HS-27A (cell line): ENCODE measurements at places on chromosomes 3 and 15.
A peak's percentile ranks its signal among the peaks of the same experiment; 100 is the strongest.

DNA sequence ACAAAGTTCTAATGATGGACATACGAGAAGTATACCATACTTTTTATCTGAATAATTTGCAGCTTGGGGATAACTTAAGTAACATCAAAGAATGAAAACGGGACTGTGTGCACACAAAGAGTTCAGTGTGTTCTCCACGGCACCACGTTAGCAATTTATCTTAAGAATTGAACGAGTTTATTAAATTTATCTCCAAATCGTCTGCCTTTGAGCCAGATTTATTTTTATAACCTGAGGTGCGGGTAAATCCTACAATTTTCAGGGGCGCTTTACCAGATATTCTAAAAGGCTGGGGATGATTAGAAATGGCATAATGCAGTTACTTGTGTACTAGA is 3.5 kb downstream of the CHD2 start:
- DNase-seq: no peak

DNA sequence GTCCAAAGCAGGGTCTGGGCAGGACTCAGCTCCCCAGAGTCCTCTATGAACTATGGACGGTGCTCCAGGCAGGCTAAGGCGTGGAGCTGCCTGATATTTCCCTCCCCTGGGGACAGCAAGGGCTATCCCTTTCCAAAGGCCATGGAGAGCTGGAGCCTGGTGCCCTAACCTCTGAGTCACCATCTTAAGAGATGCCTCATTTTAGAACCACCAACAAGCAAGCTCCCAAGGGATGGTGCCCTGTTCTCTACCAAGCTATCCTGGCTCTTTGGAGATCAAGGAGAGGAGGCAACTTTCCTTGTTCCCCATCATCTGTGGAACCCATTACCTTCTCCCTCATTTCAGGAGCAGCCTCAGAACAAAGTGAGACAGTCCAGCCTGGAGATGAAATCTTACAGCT is 15.7 kb downstream of the STARD5 start:
- no peak for DNase-seq

- no peak for DNase-seq
These were observed 781.1 kb downstream of the TUSC7 start for GRCh38 chr3:117490716-117491115.

- DNase-seq: peak; percentile 63
These were observed 97.8 kb upstream of the AKAP13 start for GRCh38 chr15:85282504-85283115.

DNA sequence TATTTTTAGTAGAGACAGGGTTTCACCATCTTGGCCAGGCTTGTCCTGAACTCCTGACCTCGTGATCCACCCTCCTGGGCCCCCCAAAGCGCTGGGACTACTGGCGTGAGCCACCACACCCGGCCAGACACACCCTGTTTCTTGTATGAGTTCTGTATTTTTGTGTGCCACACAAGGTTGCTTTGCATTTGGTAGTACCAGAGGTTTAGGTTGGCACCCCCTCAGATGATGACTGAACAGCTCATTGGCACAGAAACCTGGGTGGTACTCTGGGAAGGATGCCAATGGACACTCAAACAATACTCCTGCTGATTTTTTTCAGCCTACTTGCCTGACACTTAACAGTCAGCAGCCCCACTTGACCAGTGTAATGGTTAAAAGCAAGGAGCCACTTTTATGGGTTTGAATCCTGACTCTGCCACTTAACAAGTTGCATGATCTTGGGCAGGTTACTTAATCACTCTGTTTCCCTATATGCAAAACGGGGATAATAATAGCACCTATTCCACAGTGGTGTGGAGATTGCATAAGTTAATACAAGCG is 39.2 kb upstream of the BCL2A1 start:
- peak; percentile 36 for DNase-seq

- no peak for DNase-seq
These were observed 2.3 kb upstream of the CMC1 start for GRCh38 chr3:28239108-28239507.

GRCh38 chr3:81302045-81302444 is 459.4 kb downstream of the GBE1 start:
- DNase-seq: no peak

DNA sequence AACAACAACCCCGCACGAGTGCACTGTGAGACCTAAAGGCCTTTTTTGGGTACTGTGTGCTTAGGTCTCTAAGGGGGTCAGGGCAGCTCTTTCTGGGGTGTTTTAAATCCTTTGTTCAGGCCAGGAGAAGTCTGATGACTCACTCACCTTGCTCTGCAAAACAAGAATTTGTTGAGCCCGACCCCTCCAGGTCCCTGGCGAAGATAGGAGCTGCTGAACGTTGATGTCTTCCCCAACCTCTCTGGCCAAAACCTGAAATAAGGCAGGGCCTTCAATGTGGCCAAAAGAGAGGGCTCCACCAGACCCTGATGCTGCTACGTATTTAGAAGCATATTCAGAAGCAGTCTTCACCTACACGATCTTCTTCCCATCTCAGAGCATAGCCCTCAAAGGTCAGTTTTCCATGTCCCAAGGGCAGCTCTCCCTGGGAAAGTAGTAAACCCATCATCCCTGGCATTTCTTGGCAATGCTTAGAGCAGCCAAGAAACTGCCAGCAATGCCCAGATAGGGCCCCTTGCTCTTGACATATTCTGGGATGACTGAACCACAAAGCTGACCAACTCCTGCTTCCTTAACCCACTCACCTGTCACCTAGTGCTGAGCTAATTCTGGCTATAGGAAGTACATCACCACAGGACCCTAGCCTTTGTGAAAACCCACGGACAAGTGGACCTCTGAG is 27.1 kb downstream of the CCDC13 start:
- no peak for DNase-seq

GRCh38 chr3:113507501-113508067 is 7.4 kb downstream of the SPICE1 start:
- no peak for DNase-seq

DNA sequence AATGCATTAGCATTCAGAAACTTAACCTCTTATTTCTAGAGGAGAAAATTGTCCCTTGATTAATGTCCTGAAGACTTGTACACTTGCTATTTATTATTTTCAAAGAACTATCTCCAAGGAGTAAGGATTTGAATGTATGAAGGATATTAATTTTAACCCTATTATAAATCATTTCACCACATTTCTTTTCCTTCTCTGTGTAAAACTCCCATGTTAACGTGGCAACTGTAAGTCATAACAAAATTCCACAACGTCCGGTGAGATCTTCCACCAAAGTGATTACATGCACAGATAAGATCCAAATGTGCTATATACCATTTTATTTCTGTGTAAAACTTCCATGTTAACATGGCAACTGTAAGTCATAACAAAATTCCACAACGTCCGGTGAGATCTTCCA is 229.1 kb upstream of the ARHGEF26 start:
- no peak for DNase-seq

GRCh38 chr3:144109944-144110343 is 138.3 kb downstream of the DIPK2A start:
- no peak for DNase-seq

GRCh38 chr3:142095841-142096240 is 53.5 kb downstream of the TFDP2 start:
- DNase-seq: no peak

GRCh38 chr15:98160236-98160635 is 199.7 kb downstream of the ARRDC4 start:
- no peak for DNase-seq

DNA sequence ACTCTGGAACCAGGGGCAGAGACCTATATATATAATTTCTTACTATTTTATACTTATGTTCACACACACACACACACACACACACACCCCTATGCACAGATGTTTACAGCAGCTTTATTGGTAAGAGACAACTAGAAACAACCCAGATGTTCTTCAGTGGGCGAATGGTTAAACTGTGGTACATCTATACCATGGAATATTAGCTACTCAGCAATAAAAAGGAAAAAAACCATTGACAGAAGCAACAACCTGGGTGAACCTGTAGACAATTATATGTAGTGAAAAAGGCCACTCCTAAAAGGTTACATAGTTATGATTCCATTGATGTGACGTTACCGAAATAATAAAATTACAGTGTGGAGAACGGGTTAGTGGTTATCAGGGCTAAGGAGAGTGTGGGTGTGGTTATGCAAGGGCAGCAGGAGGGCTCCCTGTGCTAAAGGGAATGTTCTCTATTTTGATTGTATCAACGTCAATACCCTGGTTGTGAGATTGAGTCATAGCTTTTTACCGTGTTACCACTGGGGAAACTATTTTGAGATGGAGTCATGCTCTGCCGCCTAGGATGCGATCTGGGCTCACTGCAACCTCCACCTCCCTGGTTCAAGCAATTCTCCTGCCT is 85.5 kb downstream of the FLNB start:
- DNase-seq: peak; percentile 61

DNA sequence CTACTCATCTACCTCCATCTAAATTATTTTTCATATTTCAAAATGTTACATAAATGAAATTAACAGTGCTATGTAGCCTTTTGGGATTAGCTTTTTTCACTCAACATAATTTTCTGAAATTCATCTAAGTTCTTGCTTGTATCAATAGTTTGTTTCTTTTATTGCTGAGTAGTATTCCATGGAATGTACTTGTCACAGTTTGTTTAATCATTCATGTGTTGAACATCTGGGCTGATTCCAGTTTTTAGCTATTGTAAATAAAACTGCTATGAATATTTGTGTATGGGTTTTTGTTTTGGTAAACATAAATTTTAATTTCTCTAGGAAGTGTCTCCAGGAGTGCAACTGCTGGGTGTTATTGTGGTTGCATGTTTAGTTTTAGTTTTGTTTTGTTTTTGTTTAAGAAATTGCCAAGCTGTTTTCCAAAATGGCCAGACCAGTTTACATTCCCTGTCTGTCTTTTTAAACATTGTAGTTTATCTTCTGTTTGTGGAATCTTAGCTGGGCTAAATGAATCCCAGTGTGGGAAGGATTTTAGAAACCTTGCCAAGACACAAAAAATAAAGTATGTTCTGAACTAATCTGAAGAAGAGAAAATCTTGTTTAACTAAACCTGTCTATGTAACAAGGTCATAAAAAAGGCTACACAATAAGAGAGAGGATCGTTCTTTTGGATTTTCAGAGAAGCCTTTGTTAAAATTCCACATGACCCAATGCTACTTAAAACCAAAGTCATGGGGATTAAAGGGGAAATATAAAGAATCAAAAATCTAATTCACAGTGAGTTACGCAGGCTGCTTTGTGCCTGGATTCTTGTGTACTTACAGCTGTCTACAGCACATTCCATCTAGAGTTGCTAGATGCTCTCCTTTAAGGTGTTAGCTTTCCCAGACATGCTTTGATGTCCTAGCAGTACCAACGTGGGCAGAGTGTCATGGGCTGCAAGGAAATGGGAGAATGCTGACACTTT is 129.2 kb upstream of the SUCLG2 start:
- DNase-seq: no peak

DNA sequence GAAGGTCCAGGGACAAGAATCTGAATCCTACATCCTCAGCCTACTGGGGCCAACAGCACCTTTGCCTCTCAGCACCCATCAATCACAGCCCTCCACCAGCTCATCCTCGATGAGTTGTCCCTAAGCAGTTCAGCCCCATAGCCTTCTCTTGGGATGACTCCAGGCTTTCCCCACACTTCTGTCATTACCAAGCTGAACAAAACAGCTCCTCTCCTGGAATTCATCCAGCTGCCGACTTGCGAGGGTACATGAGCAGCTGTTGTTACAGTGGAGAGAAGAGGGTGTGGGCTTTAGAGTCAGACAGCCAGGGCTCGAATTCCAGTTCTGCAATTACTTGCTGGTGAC is 69.0 kb upstream of the THBS1 start:
- no peak for DNase-seq

DNA sequence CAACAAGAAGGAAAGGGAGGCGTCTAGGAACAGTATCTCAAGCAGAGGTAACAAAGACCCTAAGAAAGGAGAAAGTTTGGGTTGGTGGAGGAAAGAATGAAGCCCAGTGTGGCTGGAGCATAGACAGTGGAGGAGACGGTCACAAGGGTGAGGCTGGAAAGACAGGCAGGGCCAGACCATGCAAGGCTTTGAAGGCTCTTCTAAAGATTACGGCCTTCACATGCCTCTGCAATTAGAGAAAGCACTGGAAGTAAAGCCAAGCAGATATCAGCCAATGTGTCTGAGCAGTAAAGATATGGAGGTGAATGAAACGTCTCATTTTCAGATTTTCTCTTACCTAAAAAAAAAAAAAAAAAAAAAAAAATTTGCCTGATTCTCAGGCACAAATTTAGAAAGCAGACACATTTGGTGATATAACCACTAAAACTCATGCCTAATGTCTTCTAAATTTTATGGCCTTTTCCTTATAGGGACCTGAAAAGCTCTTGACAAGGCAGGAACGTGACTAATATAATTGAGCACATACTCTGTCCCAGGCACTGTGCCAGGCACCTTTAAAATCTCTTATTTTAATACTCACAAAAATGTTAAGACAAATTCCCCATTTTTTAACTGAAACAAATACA is 184.1 kb downstream of the MECOM start:
- no peak for DNase-seq

DNA sequence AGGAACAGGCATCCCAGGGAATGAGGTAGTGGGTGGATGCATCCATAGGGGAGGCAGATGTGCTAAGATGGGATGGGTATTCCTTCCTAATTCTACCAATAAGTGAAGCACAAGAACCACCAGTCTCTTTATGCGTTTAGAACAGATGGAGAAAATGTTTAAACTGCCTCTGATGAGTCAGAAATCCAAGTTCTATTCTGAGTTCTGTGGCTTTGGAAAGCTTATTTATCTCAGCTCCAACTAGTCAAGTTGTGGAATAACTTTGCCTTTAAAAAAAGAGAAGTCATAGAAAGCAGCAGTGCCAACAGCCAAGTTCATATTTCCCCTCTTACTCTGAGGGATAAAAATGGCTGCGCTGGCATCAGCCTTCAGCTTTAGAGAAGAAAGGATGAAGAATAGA is 761.7 kb downstream of the IGSF11 start:
- DNase-seq: no peak

DNA sequence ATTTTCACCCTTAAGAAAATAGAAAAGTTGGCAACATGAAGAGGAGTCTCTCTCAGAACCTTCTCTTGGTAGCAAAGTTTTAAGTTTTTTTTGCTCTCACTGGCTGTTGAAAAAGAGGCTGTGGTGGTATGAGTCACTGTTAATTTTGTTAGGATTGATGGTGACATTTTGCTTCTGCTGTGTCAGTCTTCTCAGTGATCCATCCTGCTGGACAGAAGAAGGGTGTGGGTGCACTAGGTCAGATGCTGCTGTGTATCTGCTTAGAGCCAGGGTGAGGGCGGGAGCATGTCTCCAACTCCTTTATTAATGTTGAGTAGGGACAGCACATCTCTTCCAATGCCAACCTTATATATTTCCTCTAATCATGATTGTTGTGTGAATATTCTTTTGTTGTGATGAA is 369.5 kb downstream of the FEZF2 start:
- no peak for DNase-seq

GRCh38 chr3:112818289-112818688 is 28.4 kb downstream of the CD200R1L start:
- DNase-seq: no peak

- no peak for DNase-seq
These were observed 3.2 kb downstream of the RTP3 start for GRCh38 chr3:46500656-46501635.

- no peak for DNase-seq
These were observed 17.9 kb downstream of the SMC4 start for GRCh38 chr3:160417311-160417710.
